Heart right ventricle (tissue), 16 donors: ENCODE measurements at places on chromosomes 11 and 22. TPM values are rescaled to one million over a fixed set of nuclear protein-coding genes. Genes with fewer than 3 reads are reported as not detected.

The KCNJ5 gene
- polyA plus RNA-seq: 1.2 TPM

The BIRC3 gene
- 6.0 TPM for polyA plus RNA-seq

The DSCAML1 gene
- polyA plus RNA-seq: 0.88 TPM

The TRIM49 gene
- polyA plus RNA-seq: not detected

The KCNE3 gene
- polyA plus RNA-seq: 2.3 TPM

The LUZP2 gene
- polyA plus RNA-seq: not detected

GRCh38 chr11:12901272-12901671 lies 107.8 kb upstream of the RASSF10 start:
- DNase-seq: no peak

DNA sequence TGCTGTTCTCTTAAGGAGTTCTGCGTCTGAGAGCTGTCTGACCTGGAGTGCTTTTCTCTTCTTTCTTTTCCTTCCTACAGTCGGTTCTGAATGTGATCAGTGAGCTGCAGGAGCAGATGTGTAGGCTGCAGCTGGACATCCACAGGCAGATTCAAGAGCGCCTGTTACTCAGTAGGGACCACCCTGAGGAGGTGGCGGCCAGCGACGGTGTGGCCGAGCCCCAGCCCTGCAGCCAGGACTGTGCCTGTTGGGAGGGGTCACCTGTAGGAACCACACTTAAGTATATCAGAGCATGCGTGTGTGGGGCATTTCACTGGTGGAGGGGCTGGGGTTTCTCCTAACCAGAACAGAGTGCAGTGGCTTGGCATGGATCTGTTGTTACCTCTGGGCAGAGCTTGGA lies 56.3 kb downstream of the CYB5R2 start:
- no peak for DNase-seq

GRCh38 chr11:80031014-80031600 lies 590.3 kb upstream of the TENM4 start:
- DNase-seq: no peak

DNA sequence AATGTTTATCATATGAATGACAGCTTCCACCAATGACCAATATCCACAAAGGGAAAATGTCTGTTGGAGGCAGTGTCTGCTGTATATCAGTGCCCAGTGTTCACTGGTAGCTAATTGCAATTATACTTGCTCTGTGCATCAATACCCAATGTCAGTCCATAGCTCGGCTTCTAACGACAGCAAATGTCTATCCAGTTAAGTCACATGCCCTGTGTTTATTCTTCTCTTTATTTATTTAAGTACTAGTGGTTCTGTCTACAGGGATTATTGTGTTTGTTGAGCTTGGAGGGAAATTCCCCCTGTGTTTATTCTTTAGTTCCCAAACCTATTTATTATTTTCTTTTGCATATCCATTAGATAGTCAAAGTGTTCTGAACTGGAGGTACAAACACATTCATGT lies 18.6 kb downstream of the TSKU start:
- DNase-seq: no peak

GRCh38 chr11:129598378-129598777 lies 217.3 kb upstream of the TMEM45B start:
- no peak for DNase-seq

- no peak for DNase-seq
These were observed 32.3 kb downstream of the ANO5 start for GRCh38 chr11:22225190-22225589.

- DNase-seq: no peak
These were observed 25.3 kb downstream of the PRCP start for GRCh38 chr11:82874646-82875523.

GRCh38 chr11:69292221-69292648 lies 1.7 kb upstream of the MYEOV start:
- DNase-seq: peak; percentile 65

GRCh38 chr11:117201658-117202305 lies 2.6 kb downstream of the TAGLN start:
- no peak for DNase-seq

DNA sequence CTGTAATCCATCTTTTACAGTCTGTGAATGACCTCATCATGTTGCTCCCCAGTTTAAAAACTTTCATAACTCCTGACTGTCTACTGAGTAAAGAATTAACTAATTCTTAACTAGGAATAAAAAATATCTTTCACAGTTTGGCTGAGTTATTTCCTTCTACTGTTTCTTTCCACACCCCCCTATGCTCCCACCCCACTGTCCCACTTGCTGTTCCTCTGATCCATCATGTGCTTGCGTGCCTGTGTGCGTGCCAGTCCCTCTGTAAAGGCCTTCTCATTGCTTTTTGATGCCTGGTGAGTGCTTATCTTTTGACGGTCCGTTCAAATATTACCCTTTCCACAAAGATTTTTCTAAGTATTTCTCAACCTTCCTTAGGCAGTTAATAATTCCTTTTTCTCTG lies 55.6 kb downstream of the ATG16L2 start:
- no peak for DNase-seq

GRCh38 chr11:69870766-69871165 lies 51.5 kb upstream of the FGF3 start:
- DNase-seq: no peak

DNA sequence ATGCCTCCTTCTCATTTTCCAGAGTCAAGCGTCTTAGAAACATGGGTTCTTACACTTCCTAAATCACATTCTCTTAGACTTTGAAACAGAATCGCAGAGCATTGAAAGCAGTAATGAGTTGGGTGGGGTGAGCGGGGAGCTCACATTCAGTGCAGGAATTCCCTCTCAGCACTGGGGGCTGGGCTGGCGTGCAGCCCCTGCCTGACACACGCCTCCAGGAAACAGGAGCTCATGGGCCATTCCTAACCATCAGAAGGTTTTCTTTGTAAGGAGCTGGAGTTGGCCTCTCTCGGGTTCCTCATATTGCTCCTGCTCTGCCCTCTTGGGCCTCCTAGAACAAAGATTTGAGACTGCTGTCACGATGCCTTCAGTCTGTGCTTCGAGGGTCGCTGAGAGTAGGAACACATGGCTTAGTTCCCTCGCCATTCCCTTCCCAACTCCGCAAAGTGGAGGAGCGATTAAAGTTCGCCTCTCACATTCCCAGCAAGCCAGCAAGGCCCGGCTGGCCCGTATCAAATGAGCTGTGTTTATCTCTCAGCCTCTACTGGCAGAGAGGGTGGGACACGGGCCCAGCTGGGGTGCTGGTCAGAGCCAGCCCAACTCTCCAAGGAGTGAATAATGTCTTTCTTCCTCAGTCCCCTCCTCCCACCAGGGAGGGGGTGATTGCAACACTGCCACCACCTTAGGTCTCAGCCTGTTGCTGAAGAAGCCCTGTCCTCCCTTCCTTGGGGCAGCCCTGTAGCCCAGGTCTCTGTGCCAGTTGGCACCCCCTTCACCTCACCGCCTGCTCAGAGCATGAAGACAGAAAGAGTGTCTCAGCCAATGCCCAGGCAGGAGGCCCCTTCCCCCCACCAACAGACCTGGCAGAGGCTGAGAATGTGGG lies 10.4 kb downstream of the CHRDL2 start:
- peak; percentile 58 for DNase-seq

DNA sequence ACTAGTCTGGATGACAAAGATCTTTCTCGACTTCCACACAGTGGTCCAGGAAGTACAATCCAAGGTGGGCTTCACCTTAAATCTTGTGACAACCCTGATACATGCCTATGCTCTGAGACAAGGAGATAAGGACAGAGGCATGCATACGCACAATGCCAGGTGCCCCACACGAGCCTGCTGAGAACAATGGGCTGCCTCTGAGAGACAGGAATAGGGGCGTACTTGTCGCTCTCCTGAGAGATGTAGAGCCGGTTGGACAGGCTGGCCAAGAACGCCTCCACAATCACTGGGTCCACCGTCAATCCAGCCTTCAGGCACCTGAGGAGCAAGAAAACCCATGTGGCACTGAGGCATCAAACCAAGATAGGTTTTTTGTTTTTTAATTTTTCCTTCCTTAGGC lies 25.5 kb downstream of the SERPIND1 start:
- no peak for DNase-seq

- no peak for DNase-seq
These were observed 7.3 kb downstream of the C11orf97 start for GRCh38 chr11:94519478-94520084.

DNA sequence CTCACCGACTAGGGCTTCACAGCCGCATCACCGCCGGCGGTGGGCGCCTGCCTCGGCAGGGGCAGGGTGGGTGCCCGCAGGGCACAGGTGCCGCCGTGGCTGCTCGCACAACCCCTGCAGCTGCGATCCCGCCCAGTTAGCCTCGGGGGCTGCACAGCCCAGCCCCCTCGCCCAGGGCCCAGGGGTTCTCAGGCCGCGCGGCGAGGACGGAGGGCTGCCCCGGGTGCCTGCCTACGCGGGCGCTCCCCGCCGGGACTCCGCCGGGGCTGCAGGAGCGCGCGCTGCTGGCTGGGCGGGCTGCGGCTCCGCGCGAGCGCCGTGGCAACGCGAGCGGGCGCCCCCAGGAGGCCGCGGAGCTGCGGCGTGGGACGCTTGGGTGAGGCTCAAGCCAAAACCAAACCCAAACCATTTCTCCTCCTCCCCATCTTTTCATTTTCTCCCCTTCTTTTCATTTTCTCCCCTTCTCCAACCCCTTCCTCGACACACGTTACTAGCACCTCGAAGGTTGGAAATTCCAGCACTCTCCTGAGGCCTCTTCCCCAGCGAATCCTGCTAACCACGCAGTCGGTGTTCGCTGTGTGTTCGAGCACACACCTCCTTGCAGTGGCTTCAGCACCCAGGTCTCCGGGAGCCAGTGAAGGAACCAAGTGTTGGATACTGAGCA lies at the start of gene MICAL3:
Gene MICAL3, minus strand, starts transcription at position 286 of the 664 bp plus-strand sequence. CDS start 117,749 bp downstream, outside the sequence.
- DNase-seq: peak; percentile 66

DNA sequence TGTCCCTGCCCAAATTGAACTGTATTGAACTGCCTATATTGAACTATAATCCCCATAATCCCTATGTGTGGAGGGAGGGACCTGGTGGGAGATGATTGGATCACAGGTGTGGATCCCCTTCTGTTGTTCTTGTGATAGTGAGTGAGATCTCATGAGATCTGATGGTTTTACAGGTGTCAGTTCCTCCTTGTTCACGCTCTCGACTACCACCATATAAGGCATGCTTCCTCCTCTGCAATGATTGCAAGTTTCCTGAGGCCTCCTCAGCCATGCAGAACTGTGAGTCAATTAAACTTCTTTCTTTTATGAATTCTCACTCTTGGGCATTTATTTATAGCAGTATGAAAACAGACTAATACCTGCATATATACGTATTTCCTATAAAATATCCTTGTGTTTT lies 206.5 kb upstream of the PDGFD start:
- DNase-seq: no peak

DNA sequence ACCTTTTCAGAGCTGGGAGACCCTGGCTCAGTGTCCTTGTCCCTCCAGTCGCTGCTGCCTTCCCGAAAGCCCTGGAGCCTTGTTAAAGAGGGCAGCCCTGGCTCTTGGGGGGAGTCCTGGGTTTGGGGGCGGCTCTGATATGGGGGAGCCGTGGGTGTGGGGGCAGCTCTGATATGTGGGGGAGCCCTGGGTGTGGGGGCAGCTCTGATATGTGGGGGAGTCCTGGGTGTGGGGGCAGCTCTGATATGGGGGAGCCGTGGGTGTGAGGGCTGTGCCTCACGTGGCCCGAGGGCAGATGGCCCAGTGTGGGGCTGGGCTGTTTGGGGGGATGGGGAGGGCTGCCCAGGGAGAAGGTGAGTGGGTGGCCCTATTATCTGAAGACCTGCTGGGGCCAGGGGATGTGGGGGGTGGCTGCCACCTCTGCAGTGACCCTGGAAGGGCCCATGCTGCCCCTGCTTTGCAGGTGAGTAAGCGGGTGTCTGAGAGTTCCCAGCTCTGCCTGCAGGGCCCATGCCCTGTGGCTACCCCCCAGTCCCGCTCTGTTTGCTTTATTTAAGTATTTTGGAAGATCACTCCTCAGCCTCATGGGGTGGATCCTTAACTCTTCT lies 30.9 kb upstream of the GRAMD4 start:
- DNase-seq: no peak

GRCh38 chr11:61687420-61687819 lies 7.2 kb downstream of the DAGLA start:
- no peak for DNase-seq

DNA sequence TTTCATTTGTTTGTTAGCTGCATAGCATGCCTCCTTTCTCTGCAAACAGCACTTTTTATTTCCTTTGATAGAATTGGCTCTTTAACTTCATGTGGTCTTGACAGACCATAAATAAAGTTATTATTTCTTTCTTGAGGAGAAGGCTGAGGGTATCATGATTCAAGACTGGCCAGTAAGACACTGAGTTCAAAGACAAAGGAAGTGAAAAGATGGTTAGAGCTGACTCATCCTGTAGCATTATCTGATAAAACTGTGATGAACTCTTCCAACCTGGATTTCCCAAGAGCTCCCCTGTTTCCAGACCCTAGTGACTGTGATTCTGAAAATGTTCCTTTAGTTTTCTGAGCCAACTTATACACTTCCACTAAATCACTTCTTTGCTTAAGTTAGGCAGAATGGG lies 179.3 kb upstream of the FAT3 start:
- no peak for DNase-seq
